Stimulated activated CD8-positive, alpha-beta memory T cell treated with anti-CD3 and anti-CD28 coated beads, Interleukin-4, amount 100 ng/mL, for 4 hours (primary cell): ENCODE measurements at places on chromosomes 6 and 20.

- DNase-seq, result no peak
These were observed 176.9 kb downstream of the DTNBP1 start for GRCh38 chr6:15485936-15486335.

GRCh38 chr6:15266423-15266996 is 20.6 kb downstream of the JARID2 start:
- DNase-seq, result no peak

DNA sequence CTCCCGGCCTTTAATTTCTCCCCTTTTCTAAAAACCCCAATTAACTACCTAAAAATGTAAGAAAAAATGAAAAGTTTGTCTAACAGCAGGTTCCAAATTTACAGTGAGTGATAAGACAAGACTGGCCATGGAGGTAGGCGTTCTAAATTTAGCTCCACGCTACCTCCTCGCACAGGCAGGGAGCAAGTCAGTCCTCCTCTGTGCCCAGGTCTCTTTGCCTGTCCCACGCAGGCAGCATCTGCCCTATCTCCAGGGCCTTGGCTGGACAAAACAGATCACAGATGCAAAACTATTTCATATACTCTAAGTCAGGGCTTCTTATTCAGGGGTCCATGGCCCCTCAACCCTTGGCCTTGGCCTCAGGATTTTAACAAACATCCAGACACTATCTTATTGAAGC is 98.0 kb upstream of the JARID2 start:
- DNase-seq, result no peak

- DNase-seq, result no peak
These were observed 53.5 kb upstream of the BMP6 start for GRCh38 chr6:7672066-7673062.

DNA sequence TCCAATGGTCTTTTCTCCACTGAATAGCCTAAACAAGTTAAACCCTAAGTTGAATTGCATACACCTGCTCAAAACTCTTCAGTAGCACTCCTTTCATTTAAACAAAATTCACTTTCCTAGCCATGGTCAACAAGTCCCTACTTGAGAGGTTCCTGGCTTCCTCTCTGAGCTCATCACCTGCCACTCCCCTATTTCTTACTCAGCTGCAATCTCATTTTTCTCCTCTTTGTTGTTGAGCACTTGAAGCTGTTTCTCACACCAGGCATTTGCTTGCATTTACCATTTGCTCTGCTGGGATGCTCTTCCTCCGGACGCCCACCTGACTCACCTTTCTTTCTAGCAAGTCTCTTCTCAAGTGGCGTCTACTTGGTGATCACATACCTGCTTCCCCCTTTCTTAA is 38.5 kb downstream of the EDN1 start:
- DNase-seq, result no peak

DNA sequence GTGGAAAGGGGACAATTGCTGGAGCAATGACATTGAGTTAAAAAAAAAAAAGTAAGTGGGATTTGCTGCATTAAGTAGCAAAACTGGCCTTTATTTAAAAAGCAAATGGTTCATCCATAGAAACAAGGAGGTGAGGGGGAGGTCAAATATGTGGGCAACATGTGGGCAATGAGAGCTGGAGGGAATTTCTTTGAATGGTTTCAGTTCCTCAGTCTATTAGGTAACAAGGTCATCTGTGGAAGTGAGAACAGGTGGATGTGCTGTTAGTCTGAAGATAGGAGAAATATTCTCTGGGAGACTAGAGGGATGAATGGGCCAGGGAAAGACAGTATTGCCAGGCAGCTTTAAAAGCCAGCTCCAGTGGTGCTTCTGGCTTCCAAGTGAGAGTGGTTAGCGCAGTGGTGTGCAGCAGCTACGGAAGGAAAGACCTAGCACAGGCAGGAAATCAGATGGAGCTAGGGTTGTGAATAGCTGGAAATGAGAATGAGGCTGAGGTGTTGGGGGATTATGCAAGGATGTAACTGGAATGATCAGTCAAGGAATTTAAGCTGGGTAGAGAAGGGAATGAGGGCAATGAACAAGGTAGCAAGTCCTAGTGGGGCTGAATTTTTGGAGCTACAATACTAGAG is 727.6 kb downstream of the PTPRT start:
- DNase-seq, result no peak

- no peak for DNase-seq
These were observed 1.4 kb downstream of the SRC start for GRCh38 chr20:37347347-37347823.

DNA sequence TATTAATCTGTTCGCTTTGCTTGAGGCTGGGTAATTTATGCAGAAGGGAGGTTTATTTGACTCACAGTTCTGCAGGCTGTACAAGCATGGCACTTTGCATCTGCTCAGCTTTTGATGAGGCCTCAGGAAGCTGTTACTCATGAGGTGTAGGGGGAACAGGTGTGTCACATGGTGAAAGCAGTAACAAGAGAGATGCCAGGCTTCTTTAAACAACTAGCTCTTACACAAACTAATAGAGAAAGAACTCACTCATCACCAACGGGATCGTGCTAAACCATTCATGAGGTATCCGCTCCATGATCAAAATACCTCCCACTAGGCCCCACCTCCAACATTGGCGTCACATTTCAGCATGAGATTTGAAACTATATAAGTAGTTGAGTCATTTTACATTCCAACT is 34.4 kb upstream of the GCLC start:
- no peak for DNase-seq

GRCh38 chr6:14622085-14622484 is 504.5 kb downstream of the CD83 start:
- DNase-seq, result no peak

DNA sequence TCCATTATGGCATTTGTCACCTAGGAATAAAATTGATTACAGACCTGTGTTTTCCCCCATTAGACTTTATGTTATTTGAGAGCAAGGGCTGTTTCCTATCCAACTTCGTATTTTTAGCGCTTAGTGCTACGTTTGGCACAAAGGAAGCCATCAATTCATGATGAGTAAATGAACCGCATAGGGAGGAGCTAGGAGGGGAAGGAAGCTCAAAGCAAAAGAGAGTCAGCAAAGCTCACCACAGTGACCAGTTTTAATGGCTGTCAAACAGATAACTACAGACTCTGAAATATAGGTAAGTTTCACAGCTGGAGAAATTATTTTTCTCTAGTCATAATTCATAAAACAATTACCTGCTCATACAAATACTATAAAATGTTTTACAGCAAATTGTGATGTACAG is 6.9 kb upstream of the SAMD3 start:
- DNase-seq, result no peak

DNA sequence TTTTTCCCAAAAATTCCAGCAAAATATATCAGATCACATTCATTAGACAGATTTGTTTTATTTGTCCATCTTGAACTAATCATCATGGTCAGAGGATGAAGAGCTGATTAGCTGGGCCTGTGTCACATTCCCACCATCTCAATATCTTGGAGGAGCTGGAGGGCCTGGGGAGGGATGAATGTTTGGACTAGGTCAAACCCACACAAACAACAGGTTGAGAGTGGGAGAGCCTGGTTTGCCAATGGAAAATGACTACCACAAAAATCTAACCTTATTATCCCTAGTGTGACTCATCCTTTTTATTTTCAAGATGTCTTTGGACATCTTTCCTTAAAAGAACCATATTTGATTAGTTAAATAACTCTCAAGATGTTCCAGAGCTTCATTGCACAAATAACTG is 242.4 kb downstream of the OGFRL1 start:
- no peak for DNase-seq

DNA sequence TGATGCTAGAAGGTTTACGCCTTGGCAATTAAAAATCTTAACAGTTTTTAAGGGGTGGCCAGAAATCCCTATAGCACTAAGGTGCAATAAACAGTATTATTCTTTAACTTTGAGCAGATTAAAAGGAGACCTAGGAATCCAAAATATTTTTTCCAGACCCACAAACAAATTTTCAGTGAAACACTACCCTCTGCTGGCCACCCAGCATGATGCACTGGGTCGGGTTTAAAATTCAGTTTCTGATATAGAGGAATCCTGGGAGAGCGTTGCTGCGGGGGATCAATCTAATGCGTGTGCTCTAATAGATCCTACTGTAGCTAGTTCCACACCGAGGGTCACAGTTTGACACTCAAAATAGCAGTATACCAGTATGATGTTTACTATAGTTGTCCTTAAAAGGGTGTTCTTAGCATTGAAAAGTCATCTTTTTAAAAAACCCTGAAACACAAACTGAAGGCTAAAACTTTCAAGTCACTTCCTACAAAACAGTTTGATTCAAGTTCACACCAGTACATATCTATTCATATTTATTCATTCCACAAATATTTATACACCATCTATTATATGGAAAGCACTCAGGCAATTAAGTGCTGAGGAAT is 10.2 kb downstream of the UBE3D start:
- no peak for DNase-seq

GRCh38 chr6:130622142-130622541 is 205.1 kb upstream of the SMLR1 start:
- no peak for DNase-seq

DNA sequence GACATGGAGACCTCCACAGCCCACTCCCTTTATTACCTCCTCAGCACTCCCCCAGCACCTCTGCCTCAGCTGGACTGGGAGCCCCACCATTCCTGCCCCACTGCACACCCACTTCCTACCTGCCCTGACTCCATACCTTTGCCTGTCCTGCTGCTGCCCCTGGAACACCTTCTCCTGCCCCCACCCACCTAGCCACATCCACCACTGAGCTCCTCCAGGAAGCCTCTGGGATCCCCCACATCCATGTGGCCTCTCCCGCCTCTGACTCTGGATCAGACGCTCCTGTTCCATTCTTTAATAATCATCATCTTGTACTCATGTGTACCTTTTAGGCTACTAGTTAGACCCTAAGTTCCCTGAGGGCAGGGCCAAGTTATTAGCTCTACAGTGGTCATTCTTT is 2.2 kb upstream of the SDCBP2 start:
- DNase-seq, result no peak

DNA sequence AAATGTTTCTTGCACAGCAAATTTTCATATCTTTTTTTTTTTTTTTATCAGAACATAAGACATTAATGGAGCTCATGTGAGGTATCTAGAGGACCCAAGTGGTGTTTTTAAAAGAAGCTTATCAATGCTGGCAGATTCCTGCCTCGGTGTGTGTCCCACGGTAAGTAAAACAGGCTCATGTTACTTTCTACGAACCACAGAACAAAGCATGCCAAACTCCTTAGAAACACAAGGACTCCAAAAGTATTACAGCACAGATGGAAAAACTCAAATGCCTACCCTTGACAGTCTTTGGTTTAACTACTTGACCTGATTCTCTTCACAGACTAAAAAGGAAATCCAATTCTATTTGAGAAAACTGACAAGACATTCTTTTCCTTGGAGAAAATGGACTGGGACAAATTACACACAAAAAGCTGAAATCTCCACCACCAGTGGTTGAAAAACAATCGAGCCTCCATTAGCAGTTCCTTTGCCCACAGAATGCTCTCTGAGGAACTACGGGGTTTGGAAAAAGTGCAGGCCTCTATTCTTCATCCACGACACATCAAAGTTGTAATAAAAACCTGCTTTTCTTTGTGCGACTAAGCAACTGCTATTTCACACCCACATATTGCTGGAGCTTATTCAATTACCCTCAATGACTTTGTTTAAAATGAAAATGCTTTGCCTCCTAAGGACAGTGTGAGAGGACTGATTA is 5.4 kb downstream of the METTL24 start:
- no peak for DNase-seq

DNA sequence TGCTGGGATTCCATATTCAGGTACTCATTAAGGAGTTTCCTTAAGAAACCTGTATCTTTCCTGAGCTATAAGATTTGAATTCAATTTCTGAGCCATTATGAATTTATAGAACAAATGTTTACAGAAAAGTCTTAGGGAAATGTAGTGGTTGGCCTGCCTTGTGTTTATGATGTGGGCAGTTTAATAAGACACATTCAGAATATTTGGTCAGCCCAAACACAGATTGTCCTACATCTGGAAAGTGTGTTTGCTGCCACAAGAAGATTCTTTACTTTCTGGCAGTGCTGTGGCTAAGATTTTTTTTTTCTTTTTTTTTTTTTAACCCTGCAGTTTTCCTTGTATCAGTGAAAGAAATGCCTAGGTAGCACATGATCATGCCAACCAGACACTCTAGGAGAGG is 15.2 kb downstream of the TBX18 start:
- no peak for DNase-seq

- no peak for DNase-seq
These were observed 276.8 kb downstream of the TENT5A start for GRCh38 chr6:81475646-81476045.

GRCh38 chr6:33372526-33373123 is 19.0 kb upstream of the KIFC1 start:
- no peak for DNase-seq

GRCh38 chr6:37139230-37139962 is 30.6 kb upstream of the PIM1 start:
- DNase-seq, result no peak

DNA sequence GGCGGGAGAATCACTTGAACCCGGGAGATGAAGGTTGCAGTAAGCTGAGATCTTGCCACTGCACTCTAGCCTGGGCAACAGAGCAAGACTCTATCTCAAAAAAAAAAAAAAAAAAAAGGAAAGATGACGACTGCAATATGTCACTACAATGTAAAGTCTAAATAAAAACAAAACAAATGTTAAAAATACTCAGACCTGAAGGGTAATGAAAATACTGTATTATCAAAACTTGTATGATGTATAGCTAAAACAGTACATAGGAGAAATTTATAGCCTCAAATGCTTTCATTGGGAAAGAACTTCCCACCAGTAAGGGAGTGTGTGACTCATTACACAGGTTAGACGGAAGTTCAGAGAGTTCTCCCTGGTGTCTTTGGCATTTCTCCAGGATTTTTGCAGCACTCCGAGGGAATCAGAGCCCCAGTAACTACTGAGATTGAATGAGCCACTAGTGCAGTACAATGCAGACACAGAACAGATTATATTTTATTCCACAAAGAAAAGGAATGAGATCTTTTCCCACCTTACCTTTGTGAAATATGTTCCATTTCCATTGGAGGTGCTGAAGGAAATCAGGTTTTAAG is 12.5 kb upstream of the RALGAPB start:
- no peak for DNase-seq

GRCh38 chr20:35243986-35244385 is 17.5 kb downstream of the MMP24 start:
- no peak for DNase-seq

DNA sequence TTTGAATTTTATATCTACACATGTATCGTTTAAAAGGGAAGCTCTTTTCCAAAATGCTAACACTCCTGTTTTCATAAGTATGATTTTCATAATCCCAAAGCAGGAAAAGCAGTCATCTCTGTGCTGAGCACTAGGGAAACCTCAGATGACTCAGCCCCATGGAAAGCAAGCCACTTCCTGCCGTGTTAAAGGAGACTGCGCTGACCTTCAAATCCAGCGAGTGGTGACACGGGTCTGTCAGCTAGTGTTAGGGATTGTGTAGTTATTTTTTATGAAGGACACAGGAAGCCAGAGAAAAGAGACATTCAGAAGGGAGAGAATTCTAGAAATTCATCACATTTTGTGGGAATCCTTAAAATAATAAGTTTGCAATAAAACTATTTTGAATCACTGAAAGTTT is 57.0 kb upstream of the CD93 start:
- no peak for DNase-seq
